Activated B cell treated with CpG ODN at 0.5 μM for 24 hours (primary cell): ENCODE measurements at places on chromosomes 7 and 10. TPM values are rescaled to one million over a fixed set of nuclear protein-coding genes. Genes with fewer than 3 reads are reported as not detected.

Gene LFNG
- total RNA-seq: 87.4 and 95.8 TPM in 2 replicates

Gene MAGI2
- 0.38 and 0.46 TPM in 2 replicates for total RNA-seq

Gene PRSS37
- not detected in 2 replicates for total RNA-seq

DNA sequence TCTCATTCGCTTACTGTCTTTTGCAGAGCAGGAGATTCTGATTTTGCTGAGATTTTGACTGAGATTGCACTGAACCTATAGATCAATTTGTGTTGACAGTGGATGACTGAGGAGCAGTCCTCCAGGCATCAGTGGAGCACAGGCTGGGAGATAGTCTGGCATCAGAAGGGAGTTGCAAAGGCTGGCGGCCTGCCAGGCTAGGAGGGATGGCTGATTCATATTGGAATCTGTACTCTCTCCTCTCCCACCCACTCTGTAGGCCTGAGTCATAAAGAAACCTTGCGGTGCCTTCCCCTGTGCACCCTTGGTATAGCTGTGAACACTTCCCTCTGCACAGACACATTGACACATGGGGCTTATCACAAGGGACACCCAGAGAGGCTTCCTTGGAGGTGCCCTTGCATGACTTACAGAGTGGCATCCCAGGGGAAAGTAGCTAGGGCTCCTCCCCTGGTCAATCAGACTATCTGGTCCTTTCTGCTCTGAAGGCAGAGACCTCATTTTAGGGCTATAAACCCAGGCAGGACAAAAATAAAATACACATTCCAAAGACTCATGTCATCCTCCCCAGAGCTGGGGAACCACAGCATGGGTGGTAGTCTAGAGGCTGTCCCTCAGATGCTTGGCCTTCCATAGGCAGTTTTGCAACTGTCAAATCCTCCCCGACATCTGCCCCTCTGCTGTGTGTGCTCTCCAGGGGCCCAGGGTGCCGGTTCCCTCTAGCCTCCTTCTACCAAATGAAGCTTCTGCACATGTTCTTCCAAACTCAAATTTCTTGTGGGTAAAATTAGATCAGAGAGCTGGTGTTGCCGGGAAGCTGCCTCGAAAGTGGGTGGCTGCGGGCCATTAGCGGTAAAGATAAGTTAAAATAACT, 37.4 kb upstream of the EEPD1 start:
- DNase-seq: no peak

DNA sequence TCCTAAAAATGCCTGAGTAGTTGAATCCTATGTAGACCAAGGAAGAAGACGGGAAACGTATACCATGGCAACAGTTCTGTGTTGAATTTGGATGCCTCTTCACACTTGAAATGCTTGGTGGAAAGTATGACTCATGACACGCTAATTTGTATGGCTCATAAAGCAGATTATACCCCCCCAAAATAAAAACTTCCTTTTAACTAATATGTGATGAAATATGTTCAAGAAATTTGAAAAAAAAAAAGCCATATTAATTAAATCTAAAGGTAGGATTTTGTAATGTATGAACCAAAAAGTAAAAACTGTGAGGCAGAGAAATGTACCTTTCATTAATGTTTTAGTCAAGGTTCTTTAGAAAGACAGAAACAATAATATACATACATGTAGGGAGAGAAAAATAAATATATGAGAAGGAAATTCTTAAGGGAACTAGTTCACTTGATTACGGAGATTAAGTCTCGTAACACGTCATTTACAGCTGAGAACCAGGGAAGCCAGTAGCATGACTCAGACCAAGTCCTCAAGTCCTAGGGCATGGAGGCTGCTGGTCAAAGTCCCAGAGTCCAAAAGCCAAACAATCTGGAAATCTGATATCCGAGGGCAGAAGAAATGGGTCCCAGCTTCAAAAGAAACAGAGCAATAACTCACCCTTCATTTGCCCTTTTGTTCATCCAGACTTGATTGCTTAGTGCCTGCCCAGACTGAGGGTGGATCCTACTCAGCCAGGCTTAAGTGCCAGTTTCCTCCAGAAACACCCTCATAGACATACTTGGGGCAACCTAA, 485.1 kb downstream of the SEMA3D start:
- DNase-seq: no peak
